ENCODE measurements at places on chromosomes 13 and 19.

GRCh38 chr13:71260246-71260645, 606.8 kb downstream of the DACH1 start:
- no peak for DNase-seq

- no peak for DNase-seq
These were observed 2.4 kb upstream of the SIGLEC9 start for GRCh38 chr19:51122112-51122981.

- DNase-seq, result no peak
These were observed 371.5 kb downstream of the ZNF536 start for GRCh38 chr19:30743702-30744101.

- no peak for DNase-seq
These were observed 17.7 kb downstream of the TMEM161A start for GRCh38 chr19:19120308-19121231.

DNA sequence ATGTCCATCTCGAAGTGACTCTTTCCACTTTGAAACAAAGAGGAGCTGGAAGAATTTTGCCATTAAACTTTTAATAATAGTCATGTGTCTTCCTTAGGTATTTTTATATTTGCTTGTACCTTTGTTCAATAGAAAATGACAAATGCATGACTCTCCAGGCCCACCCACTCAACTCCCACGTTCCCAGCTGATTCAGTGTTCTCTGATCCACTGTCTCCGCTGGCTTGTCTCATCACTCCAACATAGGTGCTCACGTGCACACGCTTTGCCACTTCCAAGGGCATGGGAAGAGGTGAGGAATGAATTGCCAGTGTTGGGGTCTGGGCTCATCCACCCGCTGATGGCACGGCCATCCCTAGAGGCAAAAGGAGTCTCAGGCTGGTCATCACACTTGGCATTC, 24.5 kb downstream of the RASL11A start:
- DNase-seq, result no peak

DNA sequence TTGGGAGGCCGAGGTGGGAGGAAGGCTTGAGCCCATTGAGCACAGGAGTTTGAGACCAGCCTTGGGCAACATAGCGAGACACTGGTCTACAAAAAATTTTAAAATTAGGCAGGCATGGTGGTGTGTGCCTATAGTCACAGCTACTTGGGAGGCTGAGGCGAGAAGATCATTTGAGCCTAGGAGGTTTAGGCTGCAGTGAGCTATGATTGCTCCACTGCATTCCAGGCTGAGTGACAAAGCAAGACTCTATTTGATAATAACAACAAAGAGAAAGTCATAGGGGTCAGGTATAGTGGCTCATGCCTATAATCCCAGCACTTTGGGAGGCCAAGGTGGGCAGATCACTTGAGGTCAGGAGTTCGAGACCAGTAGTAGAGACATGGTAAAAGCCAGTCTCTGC, 4.6 kb upstream of the SLC44A2 start:
- no peak for DNase-seq

- DNase-seq, result no peak
These were observed 6.2 kb downstream of the WASF3 start for GRCh38 chr13:26563713-26564112.

GRCh38 chr13:109010912-109011311, 381.5 kb downstream of the MYO16 start:
- DNase-seq, result no peak

- DNase-seq, result no peak
These were observed 2702.6 kb downstream of the PCDH9 start for GRCh38 chr13:64527561-64527960.

- peak; percentile 99 for DNase-seq
These were observed 11.4 kb downstream of the RTN2 start for GRCh38 chr19:45485305-45486077.

- DNase-seq, result no peak
These were observed 2.5 kb downstream of the NFIC start for GRCh38 chr19:3368848-3369336.

GRCh38 chr13:97459215-97459777, 25.3 kb downstream of the RAP2A start:
- DNase-seq, result no peak

- DNase-seq, result no peak
These were observed 140.6 kb downstream of the KDM4B start for GRCh38 chr19:5109560-5109959.

- no peak for DNase-seq
These were observed 17.7 kb upstream of the DPY19L3 start for GRCh38 chr19:32387701-32388392.

GRCh38 chr19:35462476-35462953, 14.5 kb downstream of the FFAR2 start:
- DNase-seq, result peak; percentile 77

GRCh38 chr13:67156723-67157060, 73.4 kb downstream of the PCDH9 start:
- no peak for DNase-seq

- DNase-seq, result no peak
These were observed 16.3 kb downstream of the TLE2 start for GRCh38 chr19:3012621-3013262.

- DNase-seq, result no peak
These were observed 754 bp downstream of the MAMSTR start for GRCh38 chr19:48718711-48719231.

DNA sequence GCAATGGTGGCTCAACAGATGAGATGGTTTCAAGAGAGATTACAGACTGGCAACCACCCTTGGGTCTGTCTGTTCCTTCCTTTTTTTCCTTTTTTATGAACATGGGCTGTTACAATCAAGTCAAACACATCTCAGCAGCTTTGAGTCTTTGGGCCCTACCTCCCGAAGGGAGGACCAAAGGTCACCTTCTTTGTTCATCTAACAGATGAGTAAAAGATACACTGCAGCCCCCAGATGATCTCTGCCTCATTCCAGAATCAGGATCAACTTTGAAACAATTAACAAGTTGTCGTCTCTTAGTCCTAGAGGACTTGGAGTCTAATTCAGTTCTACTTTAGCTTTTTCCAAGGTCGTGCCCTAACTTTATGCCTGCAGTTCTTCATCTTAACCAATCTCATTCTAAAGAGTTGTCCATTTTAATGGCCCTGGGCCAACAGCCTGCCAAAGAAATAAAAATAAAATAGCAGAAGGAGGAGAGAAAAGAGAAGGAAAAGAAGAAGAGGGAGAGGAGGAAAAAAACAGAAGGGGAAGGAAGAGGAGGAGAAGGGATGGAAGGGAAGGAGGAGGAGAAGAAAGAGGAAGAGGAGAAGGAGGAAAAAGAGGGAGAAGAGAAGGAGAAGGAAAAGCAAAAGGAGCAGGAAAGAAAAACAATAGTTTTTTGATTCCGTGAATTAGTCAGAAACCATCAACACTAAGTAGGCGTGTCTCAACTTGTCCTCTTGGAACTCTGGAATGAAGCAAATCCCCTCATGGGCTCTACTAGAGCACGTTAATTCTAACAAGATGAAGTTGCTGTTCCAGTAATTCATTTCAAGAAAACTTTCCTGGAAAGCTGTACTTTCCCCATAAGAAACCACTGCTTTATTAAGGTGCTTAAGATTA, 281.2 kb downstream of the FOXO1 start:
- DNase-seq, result no peak

DNA sequence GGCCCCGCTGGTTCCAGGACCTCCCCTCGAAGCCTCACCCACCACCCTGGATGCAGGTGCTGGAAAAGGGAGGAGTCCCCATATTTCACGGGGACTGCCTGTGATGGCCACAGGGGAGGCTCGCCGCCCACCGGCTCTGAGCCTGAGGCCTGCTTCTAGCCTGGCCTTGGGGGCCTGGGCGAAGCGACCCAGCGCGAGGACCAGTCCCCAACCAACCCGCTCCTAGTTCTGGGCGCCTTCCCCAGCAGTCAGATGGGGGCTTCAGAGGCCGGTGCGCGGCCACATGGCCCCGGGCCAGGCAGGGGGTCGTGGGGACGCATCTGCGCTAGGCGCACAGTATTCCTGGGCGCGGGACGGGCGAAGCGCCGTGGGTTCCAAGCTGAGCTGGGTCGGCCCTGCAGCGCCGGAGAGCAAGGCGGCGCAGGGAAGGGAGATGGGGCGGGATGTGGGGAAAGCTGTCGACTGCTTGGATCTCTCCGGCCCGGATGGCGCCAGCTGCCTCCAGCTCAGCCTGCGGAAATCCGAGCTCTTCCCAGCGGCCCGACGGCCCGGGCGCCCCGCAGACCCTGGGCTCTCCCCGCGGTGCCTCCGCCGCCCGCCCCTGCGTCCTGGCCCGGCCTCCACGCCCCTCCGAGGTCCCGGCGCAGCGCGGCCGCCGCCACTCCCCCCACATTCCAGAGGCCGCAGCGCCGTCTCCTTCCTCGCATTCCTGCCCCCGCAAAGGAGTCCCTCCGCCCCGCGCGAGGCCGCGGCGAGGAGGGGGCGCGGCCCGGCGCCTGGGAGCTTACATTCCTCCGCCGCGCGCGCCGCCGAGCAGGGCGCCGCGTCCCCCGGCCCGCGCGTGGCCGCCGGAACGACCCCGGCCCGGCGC, at the start of gene WTIP:
Gene WTIP (plus strand): TSS at position 788 of the 871 bp plus-strand sequence. CDS start 217 bp downstream, outside the sequence.
- no peak for DNase-seq

DNA sequence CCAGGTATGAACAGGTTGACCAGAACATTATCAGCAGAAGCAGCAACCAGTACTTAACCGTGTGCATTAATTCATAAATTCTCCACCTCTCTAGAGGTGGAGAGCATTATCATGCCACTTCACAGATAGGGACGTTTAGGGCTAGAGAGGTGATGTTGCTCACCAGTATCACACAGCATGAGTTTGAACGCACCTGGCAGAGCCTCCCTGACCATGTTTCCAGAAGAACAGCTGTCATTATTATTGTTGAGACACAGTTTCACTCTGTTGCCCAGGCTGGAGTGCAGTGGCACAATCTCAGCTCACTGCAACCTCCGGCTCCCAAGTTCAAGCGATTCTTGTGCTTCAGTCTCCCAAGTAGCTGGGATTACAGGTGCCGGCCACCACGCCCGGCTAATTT, 6.8 kb downstream of the KANK2 start:
- DNase-seq, result no peak

- DNase-seq, result peak; percentile 64
These were observed 29.7 kb downstream of the NAXD start for GRCh38 chr13:110644892-110645521.

DNA sequence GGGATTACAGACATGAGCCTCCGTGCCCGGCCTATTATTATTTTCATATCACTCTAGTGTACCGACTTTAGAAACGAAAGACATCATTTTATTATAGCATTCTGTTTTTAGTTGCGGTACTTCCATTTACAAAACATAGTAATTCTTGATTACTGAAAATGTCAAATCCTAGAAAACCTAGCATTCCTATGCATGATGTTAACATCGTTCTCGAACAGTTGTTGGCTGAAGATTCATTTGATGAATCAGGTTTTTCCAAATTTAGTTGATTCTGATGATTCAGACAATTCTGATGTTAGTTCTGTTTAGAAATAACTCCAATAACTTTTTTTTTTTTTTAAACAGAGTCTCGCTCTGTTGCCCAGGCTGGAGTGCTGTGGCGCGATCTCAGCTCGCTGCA, 11.5 kb upstream of the MTRF1 start:
- DNase-seq, result no peak

DNA sequence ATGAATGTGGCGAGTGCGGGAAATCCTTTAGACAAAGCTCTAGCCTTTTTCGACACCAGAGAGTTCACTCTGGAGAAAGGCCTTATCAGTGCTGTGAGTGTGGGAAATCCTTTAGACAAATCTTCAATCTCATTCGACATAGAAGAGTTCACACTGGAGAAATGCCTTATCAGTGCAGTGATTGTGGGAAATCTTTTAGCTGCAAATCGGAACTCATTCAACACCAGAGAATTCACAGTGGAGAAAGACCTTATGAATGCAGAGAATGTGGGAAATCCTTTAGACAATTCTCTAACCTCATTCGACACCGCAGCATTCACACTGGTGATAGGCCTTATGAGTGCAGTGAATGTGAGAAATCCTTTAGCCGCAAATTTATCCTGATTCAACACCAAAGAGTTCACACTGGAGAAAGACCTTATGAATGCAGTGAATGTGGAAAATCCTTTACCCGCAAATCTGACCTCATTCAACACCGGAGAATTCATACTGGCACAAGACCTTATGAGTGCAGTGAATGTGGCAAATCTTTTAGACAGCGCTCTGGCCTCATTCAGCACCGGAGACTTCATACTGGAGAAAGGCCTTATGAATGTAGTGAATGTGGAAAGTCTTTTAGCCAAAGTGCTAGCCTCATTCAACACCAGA, 5.7 kb downstream of the ZNF551 start:
- no peak for DNase-seq

DNA sequence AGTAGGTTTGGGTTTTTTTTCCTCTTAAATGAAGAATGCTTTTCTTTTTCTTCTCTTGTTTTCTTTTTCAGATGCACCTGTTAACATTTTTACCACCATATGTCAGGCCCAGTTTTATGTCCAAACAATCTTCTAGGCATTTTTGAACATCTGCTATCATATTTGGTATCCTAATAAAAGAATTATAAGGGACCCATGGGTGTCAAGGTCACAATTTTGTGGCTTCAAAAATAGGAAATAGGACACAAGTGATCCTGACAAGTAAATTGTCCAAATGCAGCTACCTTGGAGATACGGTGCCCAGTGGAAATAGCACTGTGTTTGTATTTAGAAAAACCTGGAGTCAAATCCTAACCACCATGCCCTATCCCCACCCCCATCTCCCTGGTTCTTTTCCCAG, 270.3 kb downstream of the MZT1 start:
- DNase-seq, result no peak

DNA sequence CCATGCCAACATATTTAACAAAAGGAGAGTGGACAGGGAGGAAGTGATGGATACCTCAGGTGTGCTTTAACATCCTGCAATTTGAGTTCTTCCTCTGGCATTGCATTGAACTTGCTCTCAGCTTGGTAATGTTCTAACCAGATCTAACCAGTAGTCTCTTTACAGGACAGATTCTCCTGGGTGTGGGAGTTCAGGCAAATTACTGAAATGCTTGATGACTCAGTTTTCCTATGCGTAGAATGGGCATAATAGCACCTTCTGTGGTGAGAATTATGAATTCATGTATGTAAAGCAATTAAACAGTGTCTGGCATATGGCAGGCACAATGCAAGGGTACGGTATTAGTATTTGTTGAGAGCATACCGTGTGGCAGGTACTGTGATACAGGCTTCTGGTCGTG, 3.6 kb downstream of the AKAP11 start:
- no peak for DNase-seq

- no peak for DNase-seq
These were observed 72.1 kb downstream of the ZNF536 start for GRCh38 chr19:30444253-30444671.

GRCh38 chr13:97440598-97441170, 6.7 kb downstream of the RAP2A start:
- DNase-seq, result no peak

- no peak for DNase-seq
These were observed 14.2 kb downstream of the TSHZ3 start for GRCh38 chr19:31334849-31335624.

All from activated CD4-positive, alpha-beta memory T cell treated with anti-CD3 and anti-CD28 coated beads, Interleukin-2, amount 10 ng/mL, durations not matched to agents 7 days and 5 days (primary cell).